ENCODE measurements at places on chromosomes 2 and 18.

- DNase-seq: no peak
- no peak overlapping the region for H3K4me3 ChIP-seq
- H3K36me3 ChIP-seq: no peaks in the 10 kb centered on the region
- peaks cover 14% of the 10 kb centered on the region for H3K4me1 ChIP-seq
These were observed 16.1 kb upstream of the SPTBN1 start for GRCh38 chr2:54440050-54440449.

GRCh38 chr2:30147715-30148610 is 1.2 kb downstream of the YPEL5 start:
- H3K27ac ChIP-seq: peak overlapping the region; percentile 100
- H3K27me3 ChIP-seq: no peaks in the 10 kb centered on the region
- H3K36me3 ChIP-seq: no peaks in the 10 kb centered on the region
- peak; percentile 85 for DNase-seq

GRCh38 chr2:3329491-3329890 is 48.1 kb downstream of the EIPR1 start:
- DNase-seq: no peak
- no peaks in the 10 kb centered on the region for H3K36me3 ChIP-seq
- H3K4me3 ChIP-seq: no peak overlapping the region
- no peaks in the 10 kb centered on the region for H3K27me3 ChIP-seq

GRCh38 chr18:8847900-8848299 is 142.5 kb downstream of the MTCL1 start:
- no peaks in the 10 kb centered on the region for H3K36me3 ChIP-seq
- no peaks in the 10 kb centered on the region for H3K27me3 ChIP-seq
- no peak overlapping the region for H3K4me3 ChIP-seq
- no peak for DNase-seq

GRCh38 chr2:229445501-229446211 is 174.6 kb upstream of the PID1 start:
- no peak overlapping the region for H3K4me3 ChIP-seq
- no peaks in the 10 kb centered on the region for H3K27me3 ChIP-seq
- DNase-seq: peak; percentile 70
- no peaks in the 10 kb centered on the region for H3K36me3 ChIP-seq
- peaks cover 25% of the 10 kb centered on the region for H3K4me1 ChIP-seq
- H3K27ac ChIP-seq: peak overlapping the region; percentile 87

DNA sequence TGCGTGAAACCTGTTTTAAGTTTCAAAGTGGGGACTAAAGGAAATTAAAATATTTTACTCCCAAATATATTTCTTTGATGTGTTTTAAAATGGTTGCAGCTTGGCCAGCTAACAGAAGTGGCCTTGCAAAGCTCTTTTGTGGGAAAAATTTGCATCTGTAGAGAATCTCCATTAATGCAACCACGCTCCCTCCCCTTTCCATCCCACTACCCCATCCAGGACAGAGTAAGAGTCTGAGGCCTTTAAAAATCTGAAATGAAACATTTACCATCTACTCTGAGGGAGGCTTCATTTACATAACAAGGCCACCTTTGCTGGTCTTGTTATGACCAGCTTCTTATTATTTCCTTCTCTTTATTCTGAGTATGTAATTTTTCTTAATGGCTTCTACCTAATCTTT is 63.5 kb downstream of the STAT4 start:
- no peaks in the 10 kb centered on the region for H3K4me1 ChIP-seq
- no peaks in the 10 kb centered on the region for H3K27me3 ChIP-seq
- H3K4me3 ChIP-seq: no peak overlapping the region
- H3K36me3 ChIP-seq: no peaks in the 10 kb centered on the region

- no peak overlapping the region for H3K27ac ChIP-seq
- H3K4me1 ChIP-seq: no peaks in the 10 kb centered on the region
- H3K4me3 ChIP-seq: no peak overlapping the region
These were observed 100.9 kb downstream of the ATAD2B start for GRCh38 chr2:23826040-23826439.

DNA sequence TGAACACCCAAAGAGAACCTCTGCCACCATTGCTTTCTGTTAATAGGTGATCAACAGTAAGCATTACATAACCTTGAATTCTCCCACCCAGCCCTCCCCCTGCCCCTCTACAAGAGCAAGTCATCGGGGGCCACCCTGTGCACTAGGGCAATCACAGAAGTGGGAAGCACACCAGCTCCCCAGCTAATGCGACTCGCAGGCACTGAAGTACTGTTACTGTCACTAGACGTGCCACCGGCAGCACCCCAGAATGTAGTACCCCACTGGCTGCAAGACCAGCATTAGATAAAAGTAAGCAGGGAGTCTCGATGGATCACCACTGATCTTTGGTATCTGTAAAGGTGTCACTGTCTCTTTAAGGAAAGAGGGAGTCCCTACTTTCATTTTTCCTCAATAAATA is 167.6 kb downstream of the FAM210A start:
- no peaks in the 10 kb centered on the region for H3K4me1 ChIP-seq
- H3K27me3 ChIP-seq: no peaks in the 10 kb centered on the region
- no peaks in the 10 kb centered on the region for H3K36me3 ChIP-seq
- H3K4me3 ChIP-seq: no peak overlapping the region

GRCh38 chr18:35610089-35610488 is 28.5 kb downstream of the GALNT1 start:
- H3K4me3 ChIP-seq: no peak overlapping the region
- no peaks in the 10 kb centered on the region for H3K36me3 ChIP-seq
- H3K27me3 ChIP-seq: no peaks in the 10 kb centered on the region
- no peak for DNase-seq

- no peaks in the 10 kb centered on the region for H3K36me3 ChIP-seq
- H3K27ac ChIP-seq: no peak overlapping the region
- no peaks in the 10 kb centered on the region for H3K27me3 ChIP-seq
- no peak overlapping the region for H3K4me3 ChIP-seq
- DNase-seq: no peak
These were observed 210.8 kb upstream of the THUMPD2 start for GRCh38 chr2:39989888-39990287.

DNA sequence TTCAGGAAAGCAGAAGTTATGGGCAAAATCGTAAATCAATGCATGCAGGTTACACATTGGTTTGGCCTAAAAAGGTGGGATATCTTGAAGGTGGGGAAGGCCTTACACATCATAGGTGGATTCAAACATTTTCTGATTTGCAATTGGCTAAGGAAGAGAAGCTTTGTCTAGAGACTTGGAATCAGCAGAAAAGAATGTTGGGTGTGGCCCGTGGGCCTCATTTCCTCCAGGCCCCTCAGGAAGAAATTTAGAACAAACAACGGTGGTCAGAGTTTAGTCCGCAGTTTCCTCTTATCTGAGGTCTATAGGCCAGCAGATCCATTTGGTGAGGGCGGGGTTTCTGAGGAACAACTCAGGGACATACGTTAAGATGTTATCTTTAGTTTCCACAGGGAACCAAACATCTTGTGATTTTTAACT is 50.9 kb upstream of the AFF3 start:
- H3K4me3 ChIP-seq: no peak overlapping the region
- no peaks in the 10 kb centered on the region for H3K36me3 ChIP-seq
- peaks cover 10% of the 10 kb centered on the region for H3K4me1 ChIP-seq
- H3K27ac ChIP-seq: no peak overlapping the region
- no peak for DNase-seq

DNA sequence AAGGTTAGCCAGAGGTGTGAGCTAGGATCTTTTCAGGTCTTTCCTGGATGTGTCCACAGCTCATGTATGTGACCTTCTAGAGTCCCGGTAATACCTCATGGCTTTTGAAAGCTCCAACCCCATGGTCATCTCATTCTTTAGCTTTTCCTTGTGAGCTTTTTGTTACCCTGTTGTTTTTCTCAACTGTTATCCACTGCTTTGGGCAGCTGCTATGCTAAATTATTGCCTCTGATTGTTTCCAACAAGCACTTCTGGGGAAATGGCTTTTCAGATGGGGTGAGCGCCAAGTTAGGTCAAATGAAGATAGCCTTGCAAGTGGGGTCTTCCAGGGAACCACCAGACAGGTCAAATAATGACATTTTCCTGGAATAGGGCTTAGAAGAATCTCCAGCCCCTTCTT is 27.9 kb downstream of the ME2 start:
- no peaks in the 10 kb centered on the region for H3K36me3 ChIP-seq
- H3K4me3 ChIP-seq: no peak overlapping the region
- H3K4me1 ChIP-seq: no peaks in the 10 kb centered on the region
- DNase-seq: no peak
- no peaks in the 10 kb centered on the region for H3K27me3 ChIP-seq
- H3K27ac ChIP-seq: no peak overlapping the region

GRCh38 chr18:64099244-64099643 is 49.6 kb downstream of the LINC00305 start:
- no peaks in the 10 kb centered on the region for H3K27me3 ChIP-seq
- no peaks in the 10 kb centered on the region for H3K36me3 ChIP-seq
- no peak for DNase-seq
- H3K4me3 ChIP-seq: no peak overlapping the region
- no peak overlapping the region for H3K27ac ChIP-seq

GRCh38 chr18:275486-275885 is 7.6 kb upstream of the THOC1 start:
- DNase-seq: no peak
- H3K27ac ChIP-seq: no peak overlapping the region
- H3K36me3 ChIP-seq: no peaks in the 10 kb centered on the region
- H3K27me3 ChIP-seq: no peaks in the 10 kb centered on the region
- H3K4me1 ChIP-seq: no peaks in the 10 kb centered on the region

DNA sequence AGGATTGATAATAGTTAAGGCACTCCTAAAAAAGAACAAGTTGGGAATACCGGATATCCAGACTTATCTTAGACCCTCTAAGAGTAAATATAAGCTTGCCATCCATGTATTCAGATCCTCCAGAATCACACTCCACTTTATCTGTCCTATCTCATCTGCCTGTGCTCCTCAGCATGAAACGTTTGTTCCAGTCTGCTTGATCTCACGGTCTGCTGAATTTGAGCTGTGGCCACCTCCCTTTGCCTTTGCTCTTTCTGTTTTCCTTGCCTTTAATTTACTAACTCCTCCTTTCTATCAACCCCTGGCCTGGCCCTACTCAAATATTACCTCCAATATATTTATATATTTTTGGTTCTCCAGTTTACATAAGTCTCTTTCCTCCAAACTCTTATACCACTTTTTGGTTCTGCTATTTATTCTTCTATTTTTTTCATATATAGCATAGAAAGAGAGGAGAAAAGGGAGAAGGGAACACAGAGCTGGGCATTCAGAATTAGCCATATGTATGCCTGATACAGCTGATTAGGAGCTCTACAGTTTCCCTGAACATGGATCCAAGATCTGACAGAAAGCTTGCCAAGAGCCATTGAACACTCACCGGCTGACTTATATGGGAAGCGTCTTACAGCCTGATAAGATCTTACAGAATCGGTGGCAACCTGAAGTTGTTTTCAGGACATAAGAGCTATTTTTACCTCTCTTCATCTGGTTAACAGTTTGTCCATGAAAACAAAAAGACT is 21.8 kb upstream of the DNAJC27 start:
- no peak overlapping the region for H3K4me3 ChIP-seq
- H3K4me1 ChIP-seq: no peaks in the 10 kb centered on the region
- no peaks in the 10 kb centered on the region for H3K27me3 ChIP-seq
- DNase-seq: no peak
- no peak overlapping the region for H3K27ac ChIP-seq

DNA sequence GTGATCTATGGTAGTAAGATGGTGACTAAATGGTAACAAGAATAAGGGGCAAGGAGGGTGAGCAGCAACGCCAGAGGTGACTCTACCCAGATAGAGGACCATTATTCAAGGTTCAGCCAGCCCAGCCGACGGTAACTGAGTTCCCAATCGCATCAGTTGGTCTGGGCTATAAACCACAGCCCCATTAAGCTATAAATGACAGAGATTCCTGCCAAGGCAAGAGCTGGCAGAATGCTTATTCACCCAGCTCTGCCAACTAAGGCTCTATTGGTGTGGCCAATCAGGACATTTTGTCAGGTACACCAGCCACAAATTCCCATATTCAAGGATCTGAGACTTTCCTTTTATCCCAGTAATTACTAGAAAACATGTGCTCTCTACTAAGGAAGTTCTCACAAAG is 3.6 kb downstream of the CHN1 start:
- no peak overlapping the region for H3K4me3 ChIP-seq
- H3K4me1 ChIP-seq: no peaks in the 10 kb centered on the region
- no peaks in the 10 kb centered on the region for H3K27me3 ChIP-seq
- H3K36me3 ChIP-seq: no peaks in the 10 kb centered on the region
- no peak overlapping the region for H3K27ac ChIP-seq

DNA sequence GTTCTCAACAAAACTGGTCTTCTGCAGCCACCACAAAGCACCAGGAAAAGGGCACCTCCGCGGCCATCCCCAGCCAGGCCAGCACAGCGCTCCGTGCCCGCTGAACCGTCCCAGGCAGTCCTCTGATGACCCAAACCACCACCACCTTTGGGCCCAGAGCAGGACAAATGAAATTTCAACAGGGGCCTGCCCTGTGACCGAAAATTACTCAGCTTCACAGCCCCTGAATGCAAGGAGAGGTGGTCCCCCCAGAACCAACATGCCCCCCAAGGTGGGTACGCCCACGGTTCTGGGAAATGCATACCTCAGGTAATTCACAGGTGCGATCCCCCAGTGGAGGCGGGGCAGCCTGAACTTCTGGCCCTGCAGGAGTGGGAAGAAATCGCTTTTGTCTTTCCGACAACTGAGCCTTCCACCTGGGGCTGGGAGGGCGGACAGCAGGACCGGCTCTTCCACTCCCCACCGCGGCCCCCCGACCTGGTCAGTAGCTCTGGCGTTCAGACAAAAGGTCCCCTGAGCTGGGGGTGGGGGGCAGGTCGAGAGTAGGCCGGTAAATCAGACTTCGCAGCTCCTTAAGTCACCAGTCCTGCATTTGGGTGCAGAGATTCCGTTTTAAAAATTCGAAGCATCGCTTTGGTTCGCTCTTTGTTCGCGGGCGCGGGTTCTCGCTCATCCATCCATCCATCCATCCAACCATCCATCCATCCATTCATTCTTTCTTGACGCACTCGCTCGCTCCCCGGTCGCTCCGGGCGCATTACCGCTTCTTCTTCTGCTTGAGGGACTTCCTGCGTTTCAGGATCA is 1.4 kb downstream of the ARL4C start:
- H3K4me1 ChIP-seq: no peaks in the 10 kb centered on the region
- H3K36me3 ChIP-seq: no peaks in the 10 kb centered on the region
- no peaks in the 10 kb centered on the region for H3K27me3 ChIP-seq
- no peak for DNase-seq
- H3K27ac ChIP-seq: no peak overlapping the region
- peak overlapping the region; percentile 60 for H3K4me3 ChIP-seq

DNA sequence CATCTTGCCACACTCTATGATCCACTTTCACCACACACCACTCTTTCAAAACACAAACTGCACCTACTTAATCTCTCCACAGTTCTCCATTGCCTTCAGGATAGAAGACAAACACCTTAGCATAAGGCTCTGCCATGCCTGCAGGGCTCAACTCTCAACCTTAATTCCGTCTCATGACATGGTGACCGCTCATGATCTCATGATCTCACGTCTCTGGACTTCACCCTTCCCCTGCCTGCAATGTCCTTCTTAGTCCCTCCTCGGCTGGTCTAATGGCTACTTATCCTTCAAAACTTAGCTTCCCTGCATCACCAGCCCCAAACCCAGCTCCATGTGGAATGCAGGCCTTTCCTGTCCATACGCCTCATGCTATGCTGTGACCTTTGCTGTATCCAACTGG is 85.3 kb downstream of the ACVR1 start:
- DNase-seq: no peak
- H3K36me3 ChIP-seq: no peaks in the 10 kb centered on the region
- no peaks in the 10 kb centered on the region for H3K27me3 ChIP-seq
- H3K4me1 ChIP-seq: no peaks in the 10 kb centered on the region
- H3K4me3 ChIP-seq: no peak overlapping the region

- H3K4me3 ChIP-seq: no peak overlapping the region
- H3K36me3 ChIP-seq: no peaks in the 10 kb centered on the region
- H3K27ac ChIP-seq: no peak overlapping the region
- H3K4me1 ChIP-seq: no peaks in the 10 kb centered on the region
These were observed 85.4 kb upstream of the TMEM18 start for GRCh38 chr2:762646-763045.

Data from testis (tissue), 5 donors.